ENCODE measurements at places on chromosomes 12 and 14.

DNA sequence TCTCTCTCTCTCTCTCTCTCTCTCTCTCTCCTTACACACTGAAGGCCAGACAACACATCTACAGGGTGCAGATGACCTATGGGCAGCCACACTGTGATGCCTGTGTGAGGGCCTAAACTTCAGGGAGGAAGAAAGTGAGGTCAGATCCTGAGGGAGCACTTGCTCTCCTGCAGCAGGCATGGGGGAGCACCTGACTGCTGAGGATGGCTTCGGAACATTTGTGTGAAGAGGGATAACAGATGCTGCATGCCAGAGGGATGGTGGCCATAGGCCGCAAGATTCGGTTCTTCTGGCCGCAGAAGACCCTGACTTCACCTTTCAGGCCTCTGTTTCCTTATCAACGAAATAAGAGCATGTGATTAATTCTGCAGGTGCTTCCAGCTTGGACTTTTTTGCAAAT is 11.7 kb upstream of the SERPINA11 start:
- no peak for DNase-seq

DNA sequence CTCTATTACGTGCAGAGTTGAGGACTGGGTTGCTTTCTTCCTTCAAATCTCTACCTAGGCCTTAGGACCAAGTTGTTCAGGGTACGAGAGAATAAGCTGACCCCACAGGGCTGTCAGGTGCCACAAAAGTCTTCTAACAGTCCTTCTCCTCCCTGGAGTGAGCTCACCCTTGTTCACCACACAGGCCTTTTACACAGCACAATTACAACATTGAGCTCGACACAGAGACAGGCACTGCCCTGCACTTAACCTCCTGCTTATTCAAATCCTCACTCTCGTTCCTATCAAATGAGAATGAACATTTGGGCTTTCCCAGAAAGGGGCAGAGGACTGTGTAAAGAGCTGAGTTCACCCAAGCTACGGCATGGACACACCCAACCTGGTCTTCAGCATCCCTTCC is 2.4 kb downstream of the GALNT6 start:
- no peak for DNase-seq

DNA sequence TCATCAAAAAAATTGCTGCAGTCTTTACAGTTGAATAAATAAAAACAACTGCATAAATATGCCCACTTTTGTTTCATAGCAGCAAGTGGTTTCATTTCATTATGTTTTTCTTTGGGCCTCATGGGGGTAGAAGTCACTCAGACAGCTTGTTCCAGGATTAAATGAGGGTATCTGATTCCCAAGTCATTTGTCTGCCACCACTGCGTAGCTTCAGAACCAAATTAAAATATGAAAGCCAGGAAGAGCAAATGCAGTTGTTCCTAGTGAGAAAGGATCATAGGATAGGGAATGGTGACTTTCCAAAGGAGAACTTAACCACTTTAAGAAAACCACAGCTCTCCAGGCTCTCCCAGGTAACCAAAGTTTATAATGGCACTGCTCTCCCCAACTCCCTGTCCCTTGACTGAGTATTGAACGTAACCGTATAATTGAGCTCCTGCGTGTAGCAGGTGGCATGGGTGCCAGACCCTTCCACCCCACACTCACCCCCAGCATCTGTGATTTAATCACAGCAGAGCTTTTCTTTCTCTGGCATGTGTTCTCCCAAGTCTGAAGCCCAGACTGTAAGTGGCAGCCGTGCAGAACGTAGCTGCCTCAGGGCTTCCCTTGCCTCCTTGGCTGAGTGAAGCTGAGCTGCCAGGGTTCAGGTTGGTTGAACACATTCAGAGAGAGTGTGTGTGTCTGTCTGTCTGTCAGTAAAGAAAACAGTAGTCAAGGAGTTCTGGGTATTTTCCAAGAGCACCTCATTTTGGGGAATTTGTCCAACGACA is 11.3 kb upstream of the KCNH3 start:
- DNase-seq, result peak; percentile 89

- no peak for DNase-seq
Measured at GRCh38 chr12:121791671-121792551, 1.6 kb downstream of the RHOF start.

- DNase-seq, result no peak
Measured at GRCh38 chr14:79581912-79582576, 629.3 kb downstream of the DIO2 start.
